ENCODE measurements at places on chromosomes 3 and 15. TPM values are rescaled to one million over a fixed set of nuclear protein-coding genes. Genes with fewer than 3 reads are reported as not detected.

DNA sequence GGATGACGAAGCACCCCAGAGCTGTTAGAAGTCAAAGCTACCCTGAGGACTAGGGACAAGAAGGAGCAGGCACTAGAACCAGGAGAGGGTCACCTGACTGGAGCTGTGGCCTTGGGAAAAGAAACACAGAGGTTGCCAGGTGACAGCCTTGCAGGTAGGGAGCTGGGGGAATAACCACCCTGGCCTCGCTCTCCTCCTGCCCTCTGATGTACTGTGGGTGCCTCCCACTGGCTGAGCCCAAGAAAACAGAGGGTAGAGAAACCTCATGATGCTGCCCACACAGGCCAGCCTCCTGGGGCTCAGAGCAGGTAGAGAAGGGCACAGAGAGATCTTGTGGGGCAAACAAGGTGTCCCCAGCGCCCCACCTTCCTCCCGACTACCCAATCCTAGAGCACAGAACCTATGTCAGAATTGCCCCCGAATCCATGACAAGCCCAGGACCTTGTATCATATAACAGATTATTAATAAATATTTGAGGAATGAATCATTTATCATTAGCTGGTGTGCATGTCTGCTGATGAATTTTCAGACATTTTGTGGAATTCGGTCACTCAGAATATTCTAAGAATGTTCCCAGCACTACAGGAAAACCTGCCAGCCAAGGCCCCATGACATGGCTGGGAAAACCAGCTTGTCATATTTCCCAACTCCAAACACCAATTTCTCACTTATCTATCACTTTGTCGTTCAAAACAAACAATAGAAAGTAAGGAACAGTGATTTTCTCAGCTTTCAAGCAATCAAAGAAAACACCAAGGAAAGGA is 59.8 kb upstream of the MEX3B start:
- no peak for DNase-seq

- no peak for DNase-seq
Measured at GRCh38 chr3:183114384-183115178, 15.3 kb upstream of the MCCC1 start.

DNA sequence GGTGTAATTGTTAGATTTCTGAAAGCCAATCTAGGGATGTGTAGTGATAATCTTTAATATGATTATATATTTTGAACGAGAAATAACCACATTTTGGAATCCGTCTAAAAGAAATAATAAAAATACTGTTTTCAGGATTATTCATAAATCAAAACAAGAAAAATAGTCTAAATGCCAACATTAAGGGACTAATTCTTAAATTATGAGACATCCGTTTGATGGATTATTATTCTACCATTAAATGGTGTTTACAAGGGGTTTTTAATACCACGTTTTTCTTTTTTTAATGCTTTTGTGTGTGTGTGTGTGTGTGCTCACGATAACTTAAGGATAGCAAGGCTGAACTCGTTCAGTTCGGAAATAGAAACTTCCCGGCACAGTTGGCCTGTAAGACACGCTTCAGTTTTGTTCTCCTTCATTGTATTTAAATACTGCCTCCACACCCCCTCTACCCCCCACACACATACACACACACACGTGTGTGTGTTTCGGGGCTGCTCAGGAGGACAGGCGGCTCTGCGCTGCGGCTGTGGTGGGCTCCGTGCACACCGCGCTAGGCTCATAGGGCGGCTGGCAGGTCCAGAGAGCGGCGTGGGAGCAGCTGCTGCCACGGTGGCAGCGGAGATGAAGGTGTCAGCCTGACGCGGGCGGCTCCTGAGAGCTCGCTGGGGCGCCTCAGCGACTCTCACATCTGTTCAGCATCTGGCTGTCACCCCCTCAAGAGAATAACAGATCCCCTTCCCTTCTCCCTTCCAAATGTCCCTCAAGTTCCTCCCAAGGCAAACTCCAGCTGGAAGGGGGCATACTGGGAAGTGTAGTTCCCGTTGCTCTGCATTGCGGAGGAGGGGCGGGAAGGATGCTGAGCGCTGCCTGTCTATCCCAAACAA is 23.0 kb upstream of the ANP32A start:
- peak; percentile 13 for DNase-seq

DNA sequence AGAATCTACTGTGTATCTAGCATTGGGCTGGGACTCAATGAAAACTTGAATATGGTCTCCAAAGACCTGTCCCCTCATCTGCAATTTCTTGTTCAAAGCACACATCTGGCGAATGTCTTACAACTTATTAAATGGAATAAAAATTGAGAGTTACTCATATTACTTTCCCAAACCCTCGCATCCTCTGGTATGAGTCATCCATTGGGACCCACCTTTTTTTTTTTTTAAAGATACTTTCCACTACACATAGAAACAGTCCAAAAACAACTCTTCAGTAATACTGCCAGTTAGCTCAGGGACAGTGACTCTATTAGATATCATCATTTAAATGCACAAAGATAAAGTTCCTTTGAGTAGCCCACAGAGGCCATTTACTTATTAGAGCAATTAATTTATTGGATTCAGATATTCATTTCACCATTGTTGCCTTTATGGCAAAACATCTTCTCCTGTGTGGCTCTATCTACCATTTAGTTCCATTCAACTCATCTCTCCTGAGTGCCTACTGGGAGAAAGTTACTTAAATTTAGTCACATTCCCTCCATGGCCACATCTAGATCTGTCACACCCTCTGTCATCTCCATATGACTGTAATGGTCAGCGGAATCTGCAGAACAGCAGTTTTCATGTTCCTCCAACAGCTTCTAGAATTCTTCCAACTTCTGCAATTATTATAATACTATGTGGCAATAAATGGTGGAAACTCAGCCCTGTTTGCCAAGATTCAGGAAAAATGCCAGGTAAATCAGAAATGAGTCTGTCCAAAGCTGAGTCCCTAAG is 77.9 kb upstream of the ARHGEF3 start:
- DNase-seq: no peak

DNA sequence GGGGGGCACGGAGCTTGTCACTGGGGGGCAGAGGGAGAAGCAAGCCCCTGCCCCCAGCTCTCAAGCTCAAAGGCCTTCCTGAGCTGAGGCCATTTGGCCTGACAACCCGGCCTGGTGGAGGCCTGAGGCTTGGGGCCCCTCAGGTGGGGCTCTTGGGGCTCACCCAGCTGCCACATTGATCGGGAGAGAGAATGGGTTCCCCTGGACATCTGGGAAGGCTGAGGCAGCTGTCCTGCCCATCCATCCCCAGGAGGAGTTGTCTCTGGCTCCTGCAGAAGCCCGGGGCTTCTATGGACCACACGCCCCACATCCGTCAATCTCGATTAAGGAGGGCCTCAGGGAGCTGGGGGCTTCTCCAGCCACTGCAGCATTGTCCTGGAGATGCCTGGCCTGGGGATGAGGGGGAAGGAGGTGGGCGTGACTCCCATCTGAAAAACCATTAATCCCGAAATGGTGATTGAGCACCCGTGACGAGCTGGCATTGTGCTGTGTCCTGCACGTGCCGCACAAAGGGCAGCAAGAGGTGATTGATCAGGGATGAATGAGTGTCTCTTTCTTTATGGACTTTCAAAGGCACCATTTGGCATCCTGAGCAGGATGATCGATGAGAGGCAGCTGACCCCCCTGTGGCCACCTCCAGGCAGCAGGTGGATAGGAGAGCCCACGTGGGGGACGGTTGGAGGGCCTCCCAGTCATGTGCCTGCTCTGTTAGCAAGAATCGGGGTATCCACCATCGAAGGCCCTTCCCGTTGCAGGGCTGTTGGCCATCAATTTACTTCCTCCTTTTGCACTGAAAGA is 17.2 kb upstream of the CRABP1 start:
- no peak for DNase-seq

DNA sequence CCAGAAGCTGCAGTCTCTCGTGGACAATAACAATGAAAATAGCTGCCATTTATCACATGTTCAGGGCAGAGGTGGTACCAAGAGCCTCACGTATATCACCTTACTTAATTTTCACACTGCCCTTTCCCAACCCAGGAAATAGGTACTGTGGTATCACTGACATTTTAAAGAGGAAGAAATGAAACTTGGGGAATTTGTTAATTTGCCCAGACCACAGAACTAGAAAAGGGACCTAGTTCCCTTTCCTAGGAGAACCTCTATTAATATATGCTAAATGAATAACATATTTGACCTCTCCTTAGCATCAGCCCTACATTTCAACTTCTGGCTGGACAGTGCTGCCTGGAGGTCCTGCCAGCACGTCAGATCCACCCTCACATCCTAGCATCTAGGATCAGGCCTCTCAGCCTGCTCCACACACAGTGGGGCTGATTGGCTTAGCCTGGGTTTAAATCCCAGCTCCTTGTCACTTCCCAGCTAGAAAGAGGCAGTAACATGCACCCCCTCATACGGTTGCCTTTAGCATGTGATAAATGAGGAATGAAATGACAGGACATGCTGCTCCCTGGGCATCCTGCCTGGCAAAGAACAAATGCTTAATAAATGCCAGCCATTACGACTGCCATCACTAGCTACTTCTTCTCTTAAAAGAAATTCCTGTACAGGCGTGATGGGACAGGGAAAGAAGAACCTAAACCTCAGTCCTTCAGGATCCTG is 95.1 kb upstream of the TNFAIP8L3 start:
- DNase-seq: no peak

DNA sequence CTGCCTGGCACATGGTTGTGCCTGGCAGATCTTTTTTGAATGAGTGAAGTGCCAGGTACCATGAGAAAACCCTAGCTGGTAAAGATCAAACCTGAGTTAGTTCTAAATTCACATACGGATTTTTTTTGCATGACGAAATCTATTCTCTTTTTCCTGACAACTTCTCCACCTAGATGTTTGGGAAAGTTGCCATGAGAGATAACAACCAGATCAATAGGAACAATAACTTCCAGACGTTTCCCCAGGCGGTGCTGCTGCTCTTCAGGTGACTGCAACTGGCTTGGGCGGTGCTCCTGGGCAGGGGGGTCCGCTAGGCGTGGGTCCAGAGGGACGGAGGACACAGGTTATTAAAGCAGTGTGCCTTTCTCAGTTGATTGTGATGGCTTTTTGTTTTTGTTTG is 71.8 kb downstream of the CHDH start:
- no peak for DNase-seq

- no peak for DNase-seq
Measured at GRCh38 chr3:153209596-153209995, 47.6 kb downstream of the RAP2B start.

- no peak for DNase-seq
Measured at GRCh38 chr3:149554826-149555225, 80.3 kb downstream of the TM4SF4 start.

- no peak for DNase-seq
Measured at GRCh38 chr3:41120460-41120859, 78.8 kb upstream of the CTNNB1 start.

GRCh38 chr3:120796976-120797375 is 54.4 kb downstream of the GTF2E1 start:
- DNase-seq: no peak

DNA sequence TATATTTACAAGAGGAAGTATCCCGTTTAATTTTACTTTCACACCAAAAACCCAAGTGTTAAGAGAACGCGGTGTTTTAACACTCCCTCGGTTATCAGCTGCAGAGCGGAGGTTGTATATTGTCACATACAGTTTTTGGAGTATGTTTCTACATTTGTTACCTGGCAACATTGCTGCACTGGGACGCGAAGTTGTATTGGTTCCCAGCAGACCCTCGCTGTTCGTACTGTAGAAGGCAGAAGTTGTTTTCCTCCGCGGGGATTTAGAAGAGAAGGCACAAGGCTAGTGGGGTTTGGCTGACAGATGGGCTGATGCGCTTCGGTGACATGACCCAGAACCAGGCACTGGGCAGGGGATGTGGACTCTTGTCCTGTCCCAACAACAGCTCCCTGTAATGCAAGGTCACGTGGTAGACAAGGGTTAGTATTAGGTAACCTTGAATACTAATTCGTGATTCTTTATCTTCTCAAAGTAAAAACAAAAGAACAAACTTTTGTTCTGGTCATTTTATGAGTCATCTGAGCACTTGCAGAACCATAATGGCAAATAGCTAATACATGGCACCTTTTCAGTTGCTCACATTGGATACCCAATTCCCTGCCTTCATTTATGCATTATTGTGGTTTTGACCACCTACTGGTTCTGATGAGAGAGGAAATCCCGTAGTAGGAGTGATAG is 230.4 kb upstream of the BHLHE40 start:
- no peak for DNase-seq

DNA sequence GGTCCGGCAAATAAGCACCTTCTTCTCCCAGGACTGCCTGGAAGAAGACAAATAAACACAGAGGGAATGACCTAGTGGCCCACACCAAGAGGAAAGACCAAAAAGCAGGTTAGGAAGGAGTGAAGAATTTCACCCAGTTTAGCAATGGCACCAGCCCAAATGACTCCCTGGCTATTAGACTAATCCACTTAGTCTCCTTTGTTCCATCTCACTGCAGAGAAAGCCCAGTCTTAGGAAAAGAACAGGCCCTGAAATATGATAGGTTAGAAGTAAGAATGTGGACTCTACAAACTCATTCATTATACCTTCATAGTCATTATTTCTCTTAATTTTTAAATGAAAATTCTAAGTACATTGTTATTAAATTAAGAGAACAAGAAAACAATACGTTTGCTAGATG is 23.2 kb downstream of the SERPINI2 start:
- DNase-seq: no peak

- no peak for DNase-seq
Measured at GRCh38 chr3:49668414-49668797, 5.7 kb upstream of the APEH start.

DNA sequence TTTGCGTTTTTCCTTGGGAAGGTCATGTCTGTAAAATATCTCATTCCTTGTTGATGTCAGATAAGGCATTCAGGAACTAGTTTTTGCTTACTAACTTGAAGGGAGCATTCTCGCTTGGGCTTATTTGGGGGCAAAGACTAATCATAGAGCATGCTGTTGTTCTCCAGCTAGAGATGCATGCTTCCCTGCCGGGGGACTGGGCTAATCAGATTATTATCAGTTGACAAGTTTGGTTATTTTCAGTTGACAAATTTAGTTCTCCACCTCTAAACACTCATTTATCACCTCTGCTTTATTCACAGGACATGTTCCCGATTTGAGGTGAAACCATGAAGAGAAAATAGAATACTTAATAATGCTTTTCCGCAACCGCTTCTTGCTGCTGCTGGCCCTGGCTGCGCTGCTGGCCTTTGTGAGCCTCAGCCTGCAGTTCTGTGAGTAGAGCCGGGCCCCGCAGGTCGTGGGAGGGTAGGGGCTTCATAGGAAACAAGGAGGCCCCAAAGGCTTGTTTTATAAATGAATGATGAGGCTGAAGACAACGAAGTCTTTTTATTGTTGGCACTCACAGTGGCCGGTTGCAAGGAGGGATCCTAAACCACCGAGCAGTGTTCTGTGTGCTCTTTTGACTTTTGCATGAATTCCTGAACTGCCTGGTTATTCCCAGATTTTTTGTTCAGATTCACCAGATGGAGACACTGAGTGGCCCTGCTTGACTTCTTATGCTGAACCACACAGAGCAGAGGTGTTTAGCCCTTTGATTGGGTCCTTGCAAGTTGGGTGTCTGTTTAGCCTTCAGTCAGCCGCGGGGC is 28.4 kb downstream of the PXYLP1 start:
- DNase-seq: no peak

ISLR gene
- not detected for polyA plus RNA-seq

OR4M2 gene
- not detected for polyA plus RNA-seq

THPO gene
- polyA plus RNA-seq: not detected

ANKRD34C gene
- polyA plus RNA-seq: not detected

Data from naive B cell (primary cell).